Breast epithelium (tissue), 4 donors: ENCODE measurements at places on chromosomes 12 and 14. TPM values are rescaled to one million over a fixed set of nuclear protein-coding genes. Genes with fewer than 3 reads are reported as not detected.

Gene RBM19
- 42.6 TPM for total RNA-seq

Gene TMPRSS12
- total RNA-seq, result not detected

Gene SMCO2
- not detected for total RNA-seq

Gene NOXRED1
- 0.48 TPM for total RNA-seq

Gene FAM90A1
- not detected for total RNA-seq

Gene TMEM63C
- total RNA-seq, result 0.16 TPM

Gene PPP1R1A
- total RNA-seq, result 29.7 TPM

Gene TSPAN19
- not detected for total RNA-seq

Gene PLEK2
- not detected for total RNA-seq

Gene TMCC3
- total RNA-seq, result 8.9 TPM

Gene OVCH1
- 0.44 TPM for total RNA-seq

Gene FGF6
- total RNA-seq, result not detected

Gene USP30
- 24.7 TPM for total RNA-seq

Gene C12orf75
- total RNA-seq, result 2.4 TPM

Gene LBHD2
- not detected for total RNA-seq

Gene ASIC1
- 0.88 TPM for total RNA-seq

Gene KLRB1
- 0.66 TPM for total RNA-seq

Gene KRT5
- 413 TPM for total RNA-seq

DNA sequence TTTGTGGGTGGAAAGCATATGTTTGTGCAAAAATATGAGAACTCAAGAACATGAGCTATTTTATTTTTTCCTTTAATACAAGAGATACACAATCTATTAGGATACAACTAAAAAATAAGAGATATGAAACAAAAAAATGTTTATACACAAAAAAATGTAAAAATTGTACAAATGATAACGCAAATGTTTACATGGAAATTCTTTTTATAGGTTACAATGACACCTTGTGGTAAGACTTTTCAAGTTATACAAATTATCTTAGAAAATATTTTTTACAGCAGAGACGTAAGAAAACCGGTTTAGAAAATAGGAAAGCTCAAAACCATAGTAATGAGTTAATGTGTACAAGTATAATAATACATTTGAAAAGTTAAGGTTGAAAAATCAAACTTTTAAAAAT lies 25.5 kb downstream of the CEP83 start:
- H3K36me3 ChIP-seq, result no peaks in the 10 kb centered on the region
- no peaks in the 10 kb centered on the region for H3K4me1 ChIP-seq
- H3K27ac ChIP-seq, result no peak overlapping the region
- no peak for DNase-seq
- H3K4me3 ChIP-seq, result no peak overlapping the region

DNA sequence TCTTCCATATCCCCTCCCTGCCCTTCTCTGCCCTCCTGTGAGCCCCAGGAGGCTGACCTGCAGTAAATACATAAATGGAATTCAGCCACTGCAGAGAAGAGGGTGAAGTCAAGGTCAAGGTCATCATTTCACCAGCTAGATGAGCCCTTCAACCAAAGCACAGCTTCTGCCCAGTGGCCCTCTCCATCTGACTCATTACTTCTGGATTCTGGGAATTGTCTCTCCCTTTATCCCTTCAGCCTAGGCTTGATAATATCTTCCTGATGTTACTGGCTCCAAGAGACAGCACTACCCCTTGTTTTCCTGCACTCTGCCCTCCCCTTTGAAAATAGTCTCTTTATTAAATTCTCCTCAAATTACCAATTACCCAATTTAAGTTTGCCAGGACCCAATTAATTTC lies 64.5 kb downstream of the TTC9 start:
- no peaks in the 10 kb centered on the region for H3K36me3 ChIP-seq
- H3K27ac ChIP-seq, result no peak overlapping the region
- no peaks in the 10 kb centered on the region for H3K4me1 ChIP-seq
- no peak overlapping the region for H3K4me3 ChIP-seq

DNA sequence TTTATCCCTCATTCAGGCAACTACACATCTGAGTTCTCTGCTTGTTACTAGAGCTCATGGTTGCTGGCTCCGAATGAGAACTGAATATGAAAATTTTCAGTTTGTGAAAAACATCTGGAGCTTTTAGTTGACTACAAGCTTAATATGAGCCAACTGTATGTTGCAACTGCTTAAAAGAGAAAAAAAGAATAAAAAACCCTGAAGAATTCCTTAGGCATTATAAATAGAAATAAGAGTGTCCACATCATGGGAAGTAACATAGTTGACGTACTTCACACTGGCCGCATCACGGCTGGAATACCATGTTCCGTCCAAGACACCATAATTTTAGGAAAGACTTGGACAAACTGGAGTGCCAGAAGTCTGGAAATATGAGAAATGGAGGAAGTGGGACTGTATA lies 57.9 kb downstream of the PDE3A start:
- no peaks in the 10 kb centered on the region for H3K36me3 ChIP-seq
- H3K27ac ChIP-seq, result no peak overlapping the region
- no peaks in the 10 kb centered on the region for H3K4me1 ChIP-seq

GRCh38 chr14:104867371-104868059 lies 2.4 kb downstream of the CEP170B start:
- no peaks in the 10 kb centered on the region for H3K27me3 ChIP-seq
- H3K27ac ChIP-seq, result no peak overlapping the region
- H3K36me3 ChIP-seq, result no peaks in the 10 kb centered on the region
- H3K4me3 ChIP-seq, result peak overlapping the region; percentile 8

DNA sequence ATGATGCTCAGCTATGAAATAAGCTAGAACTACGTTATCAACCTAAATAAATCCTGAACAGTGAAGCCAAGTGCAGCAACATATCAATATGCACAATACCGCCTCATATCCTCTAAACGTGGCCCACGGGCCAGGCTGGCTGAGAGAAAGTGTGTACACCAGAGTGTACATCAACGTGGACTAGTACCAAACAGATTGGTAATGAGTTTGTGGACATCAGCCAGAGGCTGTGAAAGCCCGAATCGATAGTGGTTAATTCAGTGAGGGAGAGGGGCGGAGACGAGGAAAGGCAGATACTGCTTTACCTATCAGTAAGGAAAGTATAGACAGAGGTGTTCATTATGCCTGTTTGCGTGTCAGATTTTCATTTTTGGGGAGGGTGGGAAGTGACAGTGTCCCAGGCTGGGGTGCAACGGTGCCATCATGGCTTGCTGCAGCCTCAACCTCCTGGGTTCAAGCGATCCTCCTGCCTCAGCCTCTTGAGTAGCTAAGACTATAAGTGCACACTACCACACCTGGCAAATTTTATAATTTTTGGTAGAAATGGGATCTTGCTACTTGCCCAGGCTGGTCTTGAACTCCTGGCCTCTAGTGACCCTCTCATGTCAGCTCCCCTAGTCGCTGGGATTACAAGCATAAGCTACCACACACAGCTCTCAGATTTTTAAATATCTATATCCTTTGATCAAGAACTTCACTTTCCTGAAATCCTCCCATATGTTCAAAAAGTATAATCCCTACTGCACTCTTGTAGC lies 50.1 kb downstream of the ANAPC7 start:
- no peak overlapping the region for H3K4me3 ChIP-seq
- no peak overlapping the region for H3K27ac ChIP-seq
- no peaks in the 10 kb centered on the region for H3K27me3 ChIP-seq
- no peak for DNase-seq

DNA sequence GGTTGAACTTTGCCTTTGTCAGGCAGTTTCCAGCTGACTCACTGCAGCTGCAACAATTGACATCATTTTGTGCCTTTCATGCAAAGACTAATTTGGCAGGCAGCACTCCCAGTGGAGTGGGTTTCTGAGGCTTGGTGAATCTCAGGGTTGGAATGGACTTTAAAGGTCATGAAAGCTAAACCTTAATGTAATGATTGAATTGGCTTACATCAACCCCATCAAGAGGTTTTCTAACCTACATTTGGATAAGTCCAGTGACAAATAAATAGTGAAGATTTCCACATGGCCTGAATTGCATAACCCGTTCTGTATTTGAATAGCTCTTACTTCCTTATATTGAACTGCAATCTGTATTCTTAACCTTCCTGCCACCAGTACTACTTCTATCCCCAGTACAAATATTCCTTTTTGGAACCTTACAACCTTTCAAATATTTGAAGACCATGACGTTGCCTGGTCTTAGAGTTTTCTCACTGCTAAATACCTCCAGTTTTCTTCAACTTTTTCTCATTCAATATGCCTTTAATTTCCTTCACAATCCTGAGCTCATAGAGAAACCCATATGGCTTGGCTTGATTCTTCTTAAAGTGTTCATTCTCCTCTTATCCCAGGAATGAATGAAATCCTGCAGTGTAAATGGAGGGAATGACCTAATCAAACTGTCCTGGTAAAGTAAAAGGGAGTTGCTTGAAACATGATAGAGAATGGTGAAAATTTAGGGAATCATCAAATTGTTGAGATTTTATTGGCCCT lies 168.1 kb upstream of the NOVA1 start:
- no peak for DNase-seq
- H3K4me1 ChIP-seq, result no peaks in the 10 kb centered on the region
- H3K27ac ChIP-seq, result no peak overlapping the region
- no peak overlapping the region for H3K4me3 ChIP-seq
- no peaks in the 10 kb centered on the region for H3K36me3 ChIP-seq

DNA sequence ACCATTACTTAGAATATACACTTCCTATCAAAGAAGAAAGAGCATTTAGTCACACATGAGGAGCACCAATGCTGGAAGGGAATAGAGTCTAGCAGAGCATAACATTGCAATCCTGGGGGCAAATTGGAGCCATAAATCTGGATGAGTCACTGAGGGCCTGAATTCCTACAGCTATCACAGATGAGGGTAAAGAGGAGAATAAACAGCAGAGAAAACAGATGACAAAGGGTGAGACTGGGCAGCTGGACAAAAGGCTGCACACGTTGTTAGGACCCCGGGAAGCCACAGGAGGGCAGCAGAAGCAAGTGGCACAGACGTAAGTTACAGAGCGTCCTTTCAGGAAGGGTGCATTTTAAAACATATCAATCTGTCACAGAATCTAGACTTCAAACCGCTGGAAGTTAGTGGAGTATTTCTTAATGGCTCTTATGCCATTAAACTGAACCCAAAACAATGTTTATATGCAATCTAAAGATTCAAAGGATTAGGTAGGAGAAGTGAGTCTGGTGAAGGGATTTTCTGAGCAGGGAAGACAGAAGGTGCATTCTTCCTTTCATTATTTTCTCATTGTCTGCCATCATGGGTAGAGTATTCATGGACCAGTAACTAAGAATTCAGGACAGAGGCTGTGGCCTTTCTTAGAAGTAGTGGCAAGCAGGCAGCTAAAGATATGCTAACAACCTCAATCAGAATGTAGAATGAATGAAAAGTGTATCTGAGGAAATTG lies 159.8 kb upstream of the DAAM1 start:
- no peaks in the 10 kb centered on the region for H3K36me3 ChIP-seq
- no peaks in the 10 kb centered on the region for H3K27me3 ChIP-seq
- H3K4me1 ChIP-seq, result no peaks in the 10 kb centered on the region
- DNase-seq, result no peak
- H3K4me3 ChIP-seq, result no peak overlapping the region
- no peak overlapping the region for H3K27ac ChIP-seq

GRCh38 chr12:52060498-52061177 lies 9.1 kb upstream of the ATG101 start:
- no peaks in the 10 kb centered on the region for H3K36me3 ChIP-seq
- no peaks in the 10 kb centered on the region for H3K27me3 ChIP-seq
- no peak overlapping the region for H3K4me3 ChIP-seq
- no peak for DNase-seq

GRCh38 chr12:123815968-123816367 lies 53.9 kb downstream of the DNAH10 start:
- no peak overlapping the region for H3K27ac ChIP-seq
- H3K36me3 ChIP-seq, result no peaks in the 10 kb centered on the region
- no peak overlapping the region for H3K4me3 ChIP-seq
- H3K4me1 ChIP-seq, result no peaks in the 10 kb centered on the region
- no peak for DNase-seq

DNA sequence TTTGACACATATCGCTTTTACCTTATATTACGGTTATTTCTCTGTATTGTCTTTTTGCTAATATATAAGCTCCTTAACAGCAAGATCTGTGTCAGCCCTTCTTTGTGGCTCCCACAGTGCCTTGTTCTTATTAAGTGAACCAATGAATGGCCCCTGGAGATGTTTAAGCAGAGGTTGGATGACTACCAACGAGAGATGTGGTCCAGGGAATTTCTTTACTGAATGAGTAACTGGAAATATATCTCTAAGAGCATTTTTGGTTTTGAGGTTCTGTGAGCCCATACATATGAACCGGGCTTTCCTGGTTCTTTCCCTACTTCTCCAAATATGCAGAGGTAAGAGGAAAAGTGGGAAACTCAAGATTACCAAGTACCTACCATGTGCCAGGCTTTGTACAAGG lies 23.5 kb downstream of the CALCOCO1 start:
- H3K27me3 ChIP-seq, result peaks cover 22% of the 10 kb centered on the region
- DNase-seq, result no peak
- H3K4me1 ChIP-seq, result no peaks in the 10 kb centered on the region
- no peaks in the 10 kb centered on the region for H3K36me3 ChIP-seq

DNA sequence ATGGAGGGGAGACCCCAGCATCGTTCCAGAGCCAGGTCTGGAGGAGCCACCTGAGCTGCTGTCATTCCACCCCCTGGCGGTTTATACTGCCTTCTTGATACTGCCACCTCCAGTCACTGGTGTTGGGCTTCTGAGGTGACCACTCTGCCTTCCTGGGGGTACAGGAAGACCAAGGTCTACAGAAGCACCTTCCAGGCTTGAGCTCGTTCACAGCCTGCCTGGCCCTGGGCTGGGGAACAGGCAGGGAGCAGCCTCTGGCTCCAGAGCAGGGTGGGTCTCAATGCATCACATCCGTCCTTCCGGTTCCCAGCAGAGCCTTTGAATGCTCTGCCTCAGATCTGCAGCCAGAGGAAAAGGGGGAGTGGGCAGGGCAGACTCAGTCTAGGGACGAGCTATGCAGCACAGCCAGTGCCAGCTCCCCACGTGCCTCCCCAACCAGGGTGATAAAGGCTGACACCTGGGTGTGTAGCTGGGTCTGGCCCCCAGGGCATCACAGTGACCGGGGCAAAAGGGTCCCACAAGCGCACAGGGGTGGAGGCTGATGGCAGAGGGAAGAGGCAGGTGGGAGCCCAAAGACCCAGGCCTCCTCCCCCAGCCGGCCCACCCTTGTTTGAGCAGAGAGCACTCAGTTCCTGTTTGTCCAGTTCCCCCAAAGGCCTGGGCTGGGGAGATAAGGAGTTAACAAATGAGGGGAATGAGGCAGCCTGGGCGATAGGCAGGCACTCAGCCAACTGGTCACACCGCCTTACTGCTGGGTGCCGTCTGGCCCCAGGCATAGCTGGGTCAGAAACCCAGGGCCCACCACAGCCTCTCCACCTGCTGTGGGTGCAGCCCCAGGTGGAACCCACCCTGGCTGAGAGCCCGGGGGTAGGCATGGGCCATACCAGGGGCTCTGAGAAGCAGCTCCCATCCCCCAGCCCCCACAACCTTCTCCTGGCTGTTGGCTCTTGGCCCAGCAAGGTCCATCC lies 17.1 kb downstream of the DEGS2 start:
- peak overlapping the region; percentile 69 for H3K27ac ChIP-seq
- H3K36me3 ChIP-seq, result no peaks in the 10 kb centered on the region
- H3K27me3 ChIP-seq, result no peaks in the 10 kb centered on the region
- no peaks in the 10 kb centered on the region for H3K4me1 ChIP-seq
- H3K4me3 ChIP-seq, result no peak overlapping the region
